ENCODE measurements at places on chromosomes 7 and 10.

- no peak for DNase-seq
Observed at GRCh38 chr10:35236739-35237138, 99.6 kb upstream of the CCNY start.

DNA sequence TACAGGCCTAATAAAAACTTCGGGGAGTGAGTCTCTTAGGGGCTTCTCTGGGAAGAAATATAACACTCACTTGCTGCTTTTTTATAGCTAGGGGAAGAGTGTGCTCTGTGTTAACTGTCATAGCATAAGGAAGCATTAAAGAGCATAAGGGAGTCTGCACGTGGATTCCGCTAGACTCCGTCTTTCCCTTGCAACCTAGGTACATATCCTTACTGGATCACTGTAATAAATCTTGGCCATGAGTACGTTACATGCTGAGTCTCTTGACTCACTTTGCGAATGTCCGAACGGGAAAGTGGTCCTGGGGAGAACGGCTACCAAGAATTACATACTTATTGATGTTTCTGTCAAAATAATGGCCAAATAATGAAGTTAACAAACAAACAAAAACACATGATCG, 999.1 kb upstream of the MBL2 start:
- no peak for DNase-seq

GRCh38 chr7:27101957-27102580, 414 bp downstream of the HOXA2 start:
- no peak for DNase-seq

DNA sequence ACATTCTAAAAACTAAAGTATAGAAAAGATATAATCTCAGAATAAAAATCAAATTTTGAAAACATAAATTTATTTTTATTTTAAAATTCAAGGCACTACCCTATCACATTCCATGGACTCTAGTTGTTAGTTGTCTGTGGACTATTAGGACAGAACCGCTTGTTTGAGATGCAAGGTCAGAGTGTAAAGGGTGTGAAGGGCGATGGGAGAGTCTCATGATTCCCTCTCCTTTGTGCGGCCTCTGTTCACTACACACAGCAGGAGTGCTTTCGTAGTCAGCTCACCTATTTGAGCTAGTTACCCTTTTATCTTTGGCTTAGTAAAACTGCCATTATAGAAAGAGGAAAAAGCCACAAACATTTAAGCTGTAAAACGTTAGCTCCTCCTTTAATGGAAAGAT, 189.8 kb upstream of the TEX47 start:
- no peak for DNase-seq

DNA sequence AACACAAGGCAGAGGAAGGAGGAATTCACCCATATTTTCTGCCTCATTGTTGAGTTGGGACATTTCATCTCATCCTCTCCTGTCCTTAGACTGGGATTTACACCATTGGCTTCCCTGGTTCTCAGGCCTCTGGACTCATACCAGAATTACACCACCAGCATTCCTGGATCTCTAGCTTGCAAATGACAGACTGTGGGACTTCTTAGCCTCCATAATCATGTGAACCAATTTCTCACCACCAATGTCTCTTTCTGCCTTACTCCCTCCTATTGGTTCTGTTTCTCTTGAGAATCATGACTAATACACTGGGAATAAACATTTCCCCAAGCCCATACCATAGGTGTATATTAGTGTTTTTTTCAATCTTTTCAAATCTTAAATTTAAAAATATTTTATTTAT, 2.9 kb upstream of the ZNF33A start:
- no peak for DNase-seq

DNA sequence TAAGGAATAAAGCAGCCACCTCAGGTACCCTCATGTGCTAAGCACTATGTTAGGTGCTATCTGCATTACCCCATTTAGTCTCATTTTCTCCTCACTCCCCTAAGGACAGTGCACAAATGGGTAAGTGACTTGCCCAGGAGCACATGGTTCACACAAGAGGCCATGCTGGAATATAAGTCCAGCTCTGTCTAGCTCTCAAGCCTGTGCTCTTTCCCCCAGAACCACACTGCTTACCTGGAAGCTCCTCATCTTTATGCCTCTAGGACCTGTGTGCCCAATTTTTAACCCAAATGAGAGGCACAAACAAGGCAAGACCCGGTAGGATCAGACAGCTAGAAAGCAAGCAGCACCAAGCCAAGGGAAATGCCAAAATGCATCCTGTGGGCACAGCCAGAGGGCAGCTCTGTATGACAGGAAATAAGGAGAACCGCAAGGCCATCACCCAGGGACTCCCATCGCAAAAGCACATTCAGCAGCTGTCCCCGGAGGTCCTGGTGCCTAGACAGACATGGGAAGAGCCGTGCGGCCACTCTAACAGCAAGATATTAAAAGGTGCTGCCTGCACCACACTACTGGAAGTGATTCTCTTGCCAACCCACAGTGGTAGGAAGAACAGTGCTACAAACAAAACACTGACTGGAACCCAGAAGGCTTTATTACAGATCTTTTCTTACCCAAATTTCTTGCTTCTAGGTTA, 88.1 kb downstream of the GSAP start:
- no peak for DNase-seq

GRCh38 chr7:131792311-131792710, 235.9 kb upstream of the PODXL start:
- no peak for DNase-seq

GRCh38 chr7:36644625-36645422, 79.5 kb downstream of the AOAH start:
- no peak for DNase-seq

DNA sequence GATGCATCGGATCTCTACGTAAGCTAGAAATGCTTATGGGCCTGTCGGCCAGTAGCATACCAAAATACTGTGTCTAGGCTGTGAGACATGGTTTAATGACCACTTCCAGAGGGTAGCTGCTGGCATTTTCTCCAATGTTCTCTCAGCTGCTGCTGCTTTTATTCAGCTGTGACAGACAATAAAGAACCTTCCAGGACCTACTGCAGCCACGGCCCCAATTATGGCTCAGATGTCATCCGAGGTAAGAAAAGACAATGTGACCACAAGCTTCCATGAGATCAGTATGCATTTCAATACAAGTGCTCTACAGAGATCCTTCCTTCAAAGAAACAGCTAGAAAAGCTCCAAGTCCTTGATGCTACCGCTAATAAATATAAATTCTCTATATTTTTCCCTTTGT, 256.2 kb downstream of the SDHAF3 start:
- no peak for DNase-seq

DNA sequence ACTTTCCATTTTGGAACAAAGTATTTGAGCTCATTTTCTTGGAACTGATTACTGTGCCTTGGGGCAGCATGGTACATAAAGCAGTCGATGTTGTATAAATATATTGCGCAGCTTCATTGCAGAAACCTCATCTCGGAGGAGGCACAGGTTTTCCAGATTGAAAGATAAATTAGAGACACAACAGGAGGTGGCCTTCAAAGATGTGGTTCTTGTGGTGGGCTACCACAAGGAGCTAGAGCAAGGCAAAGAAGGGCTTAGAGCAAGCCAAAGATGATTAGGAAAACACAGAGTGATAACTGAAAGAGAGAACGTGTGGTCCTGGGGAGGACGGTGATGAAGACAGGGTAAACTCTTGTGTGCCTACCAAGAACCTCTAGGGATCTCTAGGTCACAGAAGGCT, 169.1 kb upstream of the TNS3 start:
- no peak for DNase-seq

GRCh38 chr7:79298145-79298760, 155.2 kb downstream of the MAGI2 start:
- DNase-seq, result no peak

DNA sequence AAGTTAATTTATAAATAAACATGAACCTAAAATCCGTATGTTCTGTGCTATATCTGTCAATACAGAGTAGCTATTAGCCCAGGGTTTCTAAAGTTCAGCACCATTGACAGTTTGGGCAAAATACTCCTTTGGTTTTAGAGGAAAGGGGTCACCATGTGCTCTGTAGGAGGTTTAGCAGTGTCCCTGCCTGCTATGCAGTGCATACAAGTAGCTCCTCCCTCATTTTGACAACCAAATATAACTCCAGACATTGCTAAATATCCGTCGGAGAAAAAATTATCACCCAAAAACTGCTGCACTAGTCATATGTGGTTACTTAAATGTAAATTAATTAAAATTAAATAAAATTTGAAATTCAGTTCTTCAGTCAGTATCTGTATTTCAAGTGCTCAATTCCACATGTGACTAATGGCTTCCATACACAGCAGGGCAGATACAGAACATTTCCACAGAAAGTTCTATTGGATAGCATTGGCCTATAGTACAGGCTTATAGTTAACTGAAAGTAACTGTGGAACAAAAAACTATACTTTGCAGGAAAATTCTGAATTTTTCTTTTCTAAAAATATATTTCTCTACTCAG, 6.4 kb downstream of the UPF2 start:
- DNase-seq, result no peak

GRCh38 chr7:32941181-32941580, 16.1 kb upstream of the FKBP9 start:
- no peak for DNase-seq

- no peak for DNase-seq
Observed at GRCh38 chr7:150967349-150967748, 10.8 kb downstream of the KCNH2 start.

- DNase-seq, result no peak
Observed at GRCh38 chr7:47902013-47902412, 46.3 kb downstream of the PKD1L1 start.

DNA sequence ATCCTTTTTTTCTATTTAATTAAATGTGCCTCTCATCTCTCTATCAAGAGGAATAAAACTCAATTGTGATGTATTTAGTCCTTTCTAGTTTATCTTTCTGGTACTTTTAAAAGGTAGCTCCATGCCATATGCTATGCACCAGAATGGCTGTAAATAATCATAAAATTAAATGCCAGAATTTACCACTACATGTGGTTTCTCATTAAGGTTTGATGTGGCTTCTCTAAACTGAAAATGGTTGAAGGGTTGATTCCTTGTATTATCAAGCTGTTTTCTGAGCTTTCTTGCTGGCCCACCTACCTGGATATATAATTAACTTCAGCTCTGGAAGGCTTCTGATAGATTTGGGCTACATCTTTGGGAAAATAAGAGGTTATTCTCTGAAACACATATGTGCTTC, 171.9 kb upstream of the RHOBTB1 start:
- DNase-seq, result no peak

DNA sequence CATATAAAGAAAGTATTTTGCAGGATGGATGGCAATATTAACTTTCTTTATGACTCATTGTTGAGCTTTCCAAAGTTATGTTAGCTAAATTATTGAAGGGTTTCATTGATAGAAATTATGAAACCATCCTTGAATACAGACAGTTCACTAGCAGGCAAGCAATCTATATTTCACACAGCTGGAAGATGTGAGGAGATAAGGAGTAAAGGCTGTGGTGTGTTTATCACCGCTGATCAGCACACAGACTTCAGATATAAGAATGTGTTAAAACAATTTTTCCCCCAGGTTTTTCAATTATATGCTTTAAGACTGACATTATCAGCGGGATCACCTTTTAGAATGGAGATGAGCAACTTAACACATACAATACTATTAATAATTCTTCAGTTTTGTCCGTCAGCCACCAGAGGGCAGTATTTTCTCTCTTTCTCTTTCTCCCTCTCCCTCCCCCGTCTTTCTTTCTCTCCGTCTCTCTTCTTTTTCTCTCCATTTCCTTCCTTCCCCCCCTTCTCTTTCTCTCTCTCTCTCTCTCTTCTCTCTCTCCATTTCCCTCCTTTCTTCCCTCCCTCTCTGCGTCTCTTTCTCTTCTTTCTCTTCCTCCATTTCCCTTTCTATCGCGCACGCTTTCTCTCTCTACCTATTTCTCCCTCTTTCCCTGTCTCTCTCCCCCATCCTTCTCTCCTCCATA, 62.9 kb upstream of the FAM171A1 start:
- no peak for DNase-seq

DNA sequence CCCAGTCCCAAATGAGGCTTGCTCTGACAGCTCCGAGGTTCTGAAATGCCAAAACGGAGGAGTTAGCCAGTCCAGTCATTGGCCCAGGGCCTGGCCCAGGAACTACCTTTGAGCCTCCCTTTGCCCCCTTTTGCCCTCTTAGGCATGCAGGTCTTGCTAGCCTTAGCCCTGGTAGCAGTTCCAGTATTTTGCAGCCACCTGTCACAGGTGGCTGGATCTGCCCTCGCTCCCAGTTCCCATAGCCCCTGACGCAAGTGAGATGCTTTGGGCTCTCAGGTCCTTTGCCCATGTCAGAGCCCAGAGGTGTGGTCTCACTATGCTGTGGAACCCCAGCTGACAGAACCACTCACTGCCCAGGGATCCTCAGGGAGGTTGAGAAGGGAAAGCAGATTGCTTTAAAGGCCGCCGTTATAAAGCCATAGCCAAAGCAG, 42.0 kb downstream of the GPRIN2 start:
- no peak for DNase-seq

GRCh38 chr7:48419401-48419800, 248.1 kb downstream of the ABCA13 start:
- DNase-seq, result no peak

DNA sequence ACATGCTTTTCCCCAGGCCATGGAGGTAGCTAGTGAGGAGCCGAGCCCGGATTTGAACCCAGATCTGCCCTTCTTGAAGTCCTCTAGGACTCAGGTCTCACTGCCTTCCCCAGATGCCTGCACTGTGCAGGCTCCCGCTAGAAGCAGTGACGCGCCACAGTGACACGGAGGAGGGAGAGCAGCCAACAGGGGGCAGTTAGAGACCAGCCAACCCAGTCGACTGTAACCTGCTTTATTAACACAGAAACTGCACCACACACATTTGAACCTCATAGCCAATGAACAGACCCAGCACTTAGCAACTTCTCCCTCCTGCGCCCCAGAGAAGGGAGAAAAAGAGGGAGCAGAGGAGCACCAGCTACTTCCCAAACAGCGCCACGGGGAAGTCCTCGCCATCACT, 27.4 kb downstream of the PILRA start:
- DNase-seq, result no peak

- DNase-seq, result no peak
Observed at GRCh38 chr7:85222522-85222921, 35.7 kb upstream of the SEMA3D start.

DNA sequence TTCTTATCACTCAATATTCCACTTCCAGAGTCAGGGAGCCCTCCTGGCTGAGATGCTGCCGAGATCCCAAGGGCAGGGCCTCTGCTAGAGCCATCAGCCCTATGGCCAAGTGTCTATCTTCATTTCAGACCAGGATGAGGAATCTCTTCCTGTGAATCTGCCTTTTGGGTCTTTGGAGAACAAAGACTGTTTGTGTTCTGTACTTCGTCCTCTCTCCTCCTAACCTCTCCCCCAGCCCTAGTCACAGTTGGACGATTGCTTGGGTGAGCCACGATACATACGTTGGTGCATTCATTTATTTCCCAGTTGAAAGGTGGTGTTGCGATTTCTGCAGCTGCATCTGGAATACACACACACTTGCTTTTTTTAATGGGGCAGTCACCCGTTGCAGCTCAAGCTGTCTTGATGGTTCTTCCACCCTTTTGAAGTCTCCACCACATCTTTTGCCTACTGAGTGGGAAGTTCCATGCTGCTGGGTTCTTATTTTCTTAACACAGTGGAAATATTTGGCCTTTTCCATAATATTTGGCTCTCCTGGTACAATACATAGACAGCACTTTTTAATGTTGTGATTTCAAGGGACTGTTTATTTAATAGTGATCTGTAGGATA, 26.7 kb downstream of the SH3PXD2A start:
- no peak for DNase-seq
